ENCODE measurements at places on chromosomes 4 and X.

DNA sequence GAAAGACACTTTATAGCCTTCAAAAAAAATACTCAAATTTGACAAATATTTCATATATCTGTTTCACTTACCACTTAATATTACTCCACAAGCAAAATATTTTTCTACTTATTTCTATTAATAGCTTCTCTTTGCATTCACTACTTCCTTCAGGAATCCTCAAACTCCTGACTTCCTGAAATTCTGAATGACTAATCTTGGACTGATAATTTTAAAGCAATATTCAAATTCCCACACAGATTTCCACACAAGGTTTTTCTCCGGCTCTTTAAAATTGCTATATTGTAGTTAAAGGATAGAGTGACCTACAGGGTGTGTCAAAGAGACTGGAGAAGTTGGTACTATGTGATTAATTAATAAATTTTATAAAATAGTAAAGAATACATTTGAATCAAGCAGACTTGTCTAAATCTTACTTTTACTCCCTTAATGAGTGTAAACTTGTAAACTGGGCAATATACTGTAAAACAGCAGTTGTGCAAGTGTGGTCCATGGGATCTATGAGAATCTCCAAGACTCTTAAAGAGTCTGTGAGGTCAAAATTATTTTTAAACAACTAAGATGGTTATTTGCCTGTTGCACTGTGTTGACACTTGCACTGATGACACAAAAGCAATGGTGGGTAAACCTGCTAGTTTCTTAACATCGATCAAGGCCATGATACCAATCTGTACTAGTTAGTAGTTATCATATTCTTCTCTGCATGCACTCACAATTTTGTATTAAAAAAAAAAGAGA lies 44.5 kb downstream of the ANKRD17 start:
- DNase-seq: no peak

GRCh38 chr4:28148221-28148620 lies 1287.6 kb downstream of the STIM2 start:
- no peak for DNase-seq

DNA sequence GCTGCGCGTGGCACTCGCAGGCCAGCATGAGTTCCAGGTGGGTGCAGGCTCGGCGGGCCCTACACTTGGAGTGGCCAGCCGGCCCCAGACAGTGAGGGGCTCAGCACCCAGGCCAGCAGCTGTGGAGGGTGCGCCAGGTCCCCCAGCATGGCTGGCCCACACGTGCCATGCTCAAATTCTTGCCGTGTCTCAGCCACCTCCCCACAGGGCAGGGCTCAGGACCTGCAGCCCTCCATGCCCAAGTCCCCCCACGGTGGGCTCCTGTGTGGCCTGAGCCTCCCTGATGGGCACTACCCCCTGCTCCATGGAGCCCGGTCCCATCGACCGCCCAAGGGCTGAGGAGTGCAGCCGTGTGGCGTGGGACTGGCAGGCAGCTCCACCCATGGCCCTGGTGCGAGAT lies 210.2 kb downstream of the COX7B2 start:
- DNase-seq: no peak

DNA sequence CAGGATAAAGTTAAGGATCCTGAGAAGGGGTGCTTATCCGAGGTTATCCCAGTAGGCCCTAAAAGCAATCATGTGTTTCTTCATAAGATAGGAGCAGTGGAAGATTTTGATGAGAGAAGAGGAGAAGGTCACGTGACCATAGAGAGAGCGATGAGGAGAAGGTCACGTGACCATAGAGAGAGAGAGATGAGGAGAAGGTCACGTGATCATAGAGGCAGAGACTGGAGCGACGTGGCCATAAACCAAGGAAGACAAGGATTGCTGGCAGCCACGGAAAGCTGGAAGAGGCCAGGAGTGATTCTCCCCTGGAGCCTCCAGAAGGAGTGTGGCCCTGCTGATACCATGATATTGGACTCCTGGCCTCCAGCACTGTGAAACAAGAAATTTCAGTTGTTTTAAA lies 38.4 kb upstream of the ZNF518B start:
- DNase-seq: no peak

DNA sequence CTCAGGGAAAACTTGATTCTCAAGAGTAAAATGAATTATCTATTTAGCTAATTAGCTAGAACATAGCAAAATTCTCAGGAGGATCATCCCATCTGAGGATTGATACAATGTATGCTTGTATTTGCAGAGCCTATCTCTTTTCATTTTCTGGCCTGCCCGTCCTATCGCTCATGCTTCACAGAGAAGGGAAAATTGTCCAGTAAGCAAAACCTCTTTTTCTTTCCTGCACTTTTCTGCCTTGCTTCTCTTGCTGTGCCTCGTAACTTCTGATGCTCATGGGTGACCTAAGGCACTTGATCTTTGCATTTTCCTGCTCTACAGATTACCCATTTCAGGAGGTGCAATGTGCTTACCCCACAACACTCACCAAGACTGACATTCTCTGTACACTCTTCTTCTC lies 88.1 kb downstream of the GBA3 start:
- DNase-seq: no peak

DNA sequence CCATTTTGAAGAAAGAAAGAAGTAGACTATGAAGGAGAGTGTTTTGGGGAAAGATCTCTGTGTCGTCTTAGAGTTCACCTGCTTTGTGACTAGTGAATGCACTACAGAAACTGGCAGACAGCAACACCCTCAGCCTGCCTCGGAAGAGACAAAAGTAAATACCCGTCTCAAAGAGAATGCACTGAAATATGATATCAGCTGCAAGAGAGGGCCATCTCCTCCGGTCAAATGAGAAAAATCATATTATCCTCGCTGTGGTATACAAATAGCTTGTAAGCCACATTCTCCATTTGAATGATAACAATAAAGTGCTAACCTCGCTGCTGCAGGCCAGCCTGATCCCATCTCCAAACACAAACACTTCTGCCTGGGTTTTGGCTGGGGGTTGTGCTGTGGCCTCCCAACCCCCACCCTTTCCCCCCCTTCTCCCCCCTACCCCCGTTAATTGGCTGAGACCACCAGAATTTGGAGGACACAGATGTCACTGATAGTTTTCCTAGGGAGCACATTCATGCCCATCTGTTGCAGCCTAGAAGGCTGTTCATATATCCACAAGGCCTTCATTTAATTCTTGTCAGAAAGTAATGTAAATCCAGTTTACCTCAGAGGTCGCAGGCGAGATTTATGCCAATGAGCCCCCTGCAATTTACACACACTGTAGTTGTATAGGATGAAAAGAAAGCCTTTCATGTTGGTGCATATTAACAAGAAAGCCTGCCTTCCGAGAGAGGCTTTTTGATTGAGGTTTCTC lies 46.3 kb downstream of the ALPK1 start:
- no peak for DNase-seq

- DNase-seq: no peak
Observed at GRCh38 chr4:178611062-178611461, 1168.8 kb upstream of the AGA start.

- DNase-seq: no peak
Observed at GRCh38 chrX:16386126-16386525, 218.8 kb downstream of the MAGEB17 start.

- DNase-seq: no peak
Observed at GRCh38 chrX:154812341-154813101, 7.2 kb upstream of the MPP1 start.

DNA sequence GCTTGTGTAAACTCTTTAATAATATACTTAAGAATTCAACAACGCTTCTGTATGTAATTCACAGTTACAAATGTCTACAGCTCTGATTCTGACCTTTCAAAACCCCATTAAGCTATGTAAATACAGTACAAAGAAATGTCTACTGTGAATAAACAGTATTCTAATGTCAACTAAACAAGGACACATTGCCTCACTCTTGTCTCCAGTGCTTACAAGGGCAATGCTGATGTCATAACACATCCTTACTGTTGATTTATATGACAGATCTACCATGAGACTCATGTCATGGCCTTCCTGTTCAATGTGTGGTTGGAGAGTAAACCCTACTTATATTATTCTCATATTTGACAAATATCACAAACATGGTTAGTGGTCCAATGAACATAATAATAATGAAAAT lies 256.1 kb upstream of the ADGRL3 start:
- no peak for DNase-seq

- DNase-seq: no peak
Observed at GRCh38 chr4:113935190-113935589, 44.3 kb downstream of the ARSJ start.

DNA sequence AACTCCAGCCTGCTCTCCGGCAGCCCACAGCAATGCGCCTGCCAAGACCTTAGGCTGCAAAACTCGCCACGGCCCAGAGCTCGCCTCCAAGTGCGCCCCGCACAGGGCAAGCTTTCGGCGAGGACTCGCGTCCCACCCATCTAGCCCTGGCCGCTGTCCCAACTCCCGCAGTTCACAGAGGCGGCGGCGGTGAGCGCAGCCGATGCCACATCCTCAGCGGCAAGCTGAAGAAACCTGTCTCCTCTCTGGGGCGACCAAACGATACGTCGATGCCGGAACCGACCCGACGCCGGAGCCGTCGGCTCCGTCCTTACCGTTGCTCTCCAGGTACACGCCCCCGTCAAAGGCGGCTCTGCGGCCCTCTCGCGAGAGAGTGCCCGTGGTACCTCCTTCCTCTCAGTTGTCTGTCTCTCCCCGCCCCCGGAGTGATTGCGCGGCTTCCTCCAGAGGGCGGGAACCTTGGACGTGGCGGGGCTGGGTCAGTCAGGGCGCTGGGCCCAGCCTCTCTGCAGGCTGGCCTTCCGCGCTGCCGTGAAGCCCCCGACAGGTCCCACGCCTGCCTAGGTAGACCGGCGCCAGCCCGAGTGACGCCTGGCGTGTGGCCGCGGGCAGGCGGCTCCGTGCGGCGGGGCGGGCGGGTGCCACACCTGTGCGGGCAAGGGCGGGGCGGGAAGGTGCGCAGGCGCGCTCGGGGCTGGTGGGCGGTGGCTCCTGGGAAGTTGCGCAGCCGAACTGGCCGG lies 380 bp upstream of the RAB33B start:
- peak; percentile 99 for DNase-seq

- no peak for DNase-seq
Observed at GRCh38 chr4:74667944-74668343, 126.4 kb downstream of the BTC start.

DNA sequence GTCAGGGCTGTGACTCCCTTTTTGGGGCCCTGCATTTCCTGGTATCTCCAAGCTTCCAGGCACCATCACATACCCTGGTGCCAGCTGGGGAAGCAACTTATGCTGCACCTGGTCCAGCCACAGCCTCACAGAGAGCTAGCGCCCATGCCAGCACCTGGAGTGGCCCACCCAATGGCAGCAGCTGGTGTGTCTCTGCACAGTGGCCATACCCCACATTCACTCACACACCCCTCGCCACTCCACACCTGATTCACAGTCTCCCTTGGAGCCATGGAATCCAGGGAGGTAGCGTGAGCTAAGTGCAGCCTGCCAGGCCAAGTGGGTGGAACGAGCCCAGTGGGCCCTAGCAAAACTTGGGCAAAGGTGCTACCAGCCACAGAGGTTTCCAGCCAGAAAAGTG lies 56.8 kb downstream of the COX18 start:
- no peak for DNase-seq

GRCh38 chr4:108425988-108426387 lies 194.4 kb upstream of the RPL34 start:
- DNase-seq: no peak

- DNase-seq: peak; percentile 68
Observed at GRCh38 chr4:186587416-186588018, 32.1 kb upstream of the MTNR1A start.

- DNase-seq: no peak
Observed at GRCh38 chr4:124390861-124391260, 321.7 kb downstream of the ANKRD50 start.

DNA sequence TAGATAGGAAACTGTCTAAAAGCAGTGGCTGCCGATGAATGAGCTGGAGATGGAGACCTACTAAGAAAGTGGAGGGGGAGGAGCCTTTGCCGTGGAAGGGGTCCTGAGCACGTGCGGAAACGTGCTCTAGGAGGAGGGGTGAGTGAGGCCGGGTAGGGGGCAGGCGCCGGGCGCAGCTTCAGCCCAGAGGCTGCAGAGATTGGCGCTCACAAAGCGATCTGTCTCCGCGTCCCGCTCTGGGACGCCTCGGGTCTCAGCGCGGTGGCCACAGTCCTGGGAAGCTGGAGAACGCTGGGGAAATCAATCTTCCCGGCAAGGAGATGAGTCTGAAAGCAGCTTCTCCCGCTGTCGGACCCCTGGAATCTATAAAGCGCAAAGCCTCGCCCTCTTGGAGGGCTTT lies 444 bp upstream of the ARHGAP6 start:
- no peak for DNase-seq

GRCh38 chr4:3160438-3160837 lies 86.0 kb downstream of the HTT start:
- peak; percentile 34 for DNase-seq

GRCh38 chr4:742742-743311 lies 37.2 kb downstream of the PCGF3 start:
- DNase-seq: peak; percentile 82

DNA sequence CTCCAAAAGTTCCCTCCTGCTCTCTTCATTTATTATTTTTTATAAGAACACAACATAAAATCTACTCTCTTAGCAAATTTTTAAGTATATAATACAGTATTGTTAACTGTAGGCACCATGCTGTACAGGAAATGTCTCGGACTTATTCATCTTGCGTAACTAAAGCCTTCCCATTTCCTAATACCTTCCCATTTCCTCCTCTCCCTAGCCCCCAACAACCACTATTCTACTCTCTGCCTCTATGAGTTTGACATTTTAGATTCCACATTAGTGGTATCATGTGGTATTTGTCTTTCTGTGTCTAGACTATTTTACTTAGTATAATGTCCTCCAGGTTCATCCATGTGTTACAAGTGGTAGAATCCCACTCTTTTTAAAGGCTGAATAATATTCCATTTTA lies 15.8 kb upstream of the SYTL4 start:
- DNase-seq: no peak

DNA sequence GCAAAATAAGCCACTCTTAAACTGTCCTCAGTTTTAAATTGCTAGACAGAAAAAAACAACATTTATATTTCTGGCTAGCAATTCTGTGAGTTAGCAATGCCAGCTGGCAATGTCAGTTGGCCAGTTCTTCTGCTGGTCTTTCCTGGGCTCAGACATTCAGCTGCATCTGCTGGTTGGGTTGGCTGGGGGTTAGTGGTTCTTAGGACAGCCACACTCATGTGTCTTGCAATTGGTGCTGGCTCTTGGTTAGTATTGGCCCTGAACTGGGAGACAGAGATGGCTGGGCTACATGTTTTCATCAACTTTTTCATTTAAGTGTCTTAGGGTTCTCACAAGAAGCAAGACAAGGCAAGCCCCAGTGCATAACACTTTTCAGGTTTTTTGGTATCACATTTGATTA lies 48.0 kb upstream of the PDLIM5 start:
- no peak for DNase-seq

DNA sequence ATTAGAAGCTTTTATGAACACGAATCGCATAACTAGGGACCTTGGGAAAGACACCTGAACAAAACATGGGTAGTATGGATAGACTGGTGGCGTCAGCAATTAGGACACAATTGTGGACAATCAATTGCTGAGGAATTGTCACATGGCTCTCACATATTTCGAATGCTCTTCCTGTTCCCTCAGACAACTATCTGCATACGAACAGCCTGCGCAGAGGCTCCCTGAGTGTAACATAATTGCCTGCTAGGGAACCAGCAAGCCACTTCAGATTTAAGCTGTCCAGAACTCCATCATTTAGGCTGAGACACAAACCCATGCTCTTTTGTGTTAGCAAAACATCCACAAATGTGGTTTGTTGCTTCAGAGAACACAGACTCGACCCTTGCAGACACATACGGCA lies 160.8 kb downstream of the MGST2 start:
- no peak for DNase-seq

All from hematopoietic multipotent progenitor cell treated with erythropoietin and hydrocortisone succinate and interleukin-3 and kit ligand, for 4 days (in vitro differentiated cells).